PC-3 (cell line): ENCODE measurements at places on chromosomes 3 and 15. TPM values are rescaled to one million over a fixed set of nuclear protein-coding genes. Genes with fewer than 3 reads are reported as not detected.

DNA sequence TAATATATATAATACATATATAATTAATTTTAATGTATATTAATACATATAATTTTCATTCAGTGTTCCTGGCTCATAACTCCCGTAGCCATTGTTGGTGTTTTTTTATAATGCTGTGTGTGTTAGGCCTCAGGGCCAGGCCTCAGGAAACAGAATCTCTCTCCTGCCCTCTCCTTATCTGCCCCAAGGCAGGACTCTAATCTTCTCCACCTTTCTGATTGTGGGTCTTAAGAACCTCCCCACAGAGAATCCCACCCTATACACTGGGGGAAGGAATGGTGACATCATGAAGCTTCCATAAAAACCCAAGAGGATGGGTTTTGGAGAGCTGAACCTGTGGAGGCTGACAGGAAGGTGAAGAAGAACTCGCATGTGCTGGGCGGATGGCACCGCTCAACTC is 4.0 kb upstream of the FMN1 start:
- DNase-seq = no peak

DNA sequence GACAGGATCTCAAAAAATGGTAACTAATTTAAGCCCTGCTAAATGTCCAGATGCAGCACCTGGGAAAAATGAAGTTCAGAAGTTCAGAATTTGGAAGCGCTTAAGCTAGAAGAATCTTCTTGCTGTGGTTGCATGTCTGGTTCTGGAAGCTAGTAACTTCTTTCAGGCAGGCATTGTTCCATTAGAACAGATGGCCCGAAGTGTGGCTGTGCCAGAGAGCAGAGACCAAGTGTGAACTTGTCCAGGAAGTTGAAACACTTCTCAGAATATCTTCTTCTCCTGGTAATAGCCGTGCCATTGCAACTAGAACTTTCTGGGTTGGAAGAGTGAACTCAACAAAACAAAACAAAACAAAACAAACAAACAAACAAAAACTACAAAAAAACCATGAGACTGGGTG is 80.0 kb downstream of the MITF start:
- no peak for DNase-seq

- no peak for DNase-seq
Observed at GRCh38 chr3:155158346-155159037, 78.4 kb downstream of the MME start.

DNA sequence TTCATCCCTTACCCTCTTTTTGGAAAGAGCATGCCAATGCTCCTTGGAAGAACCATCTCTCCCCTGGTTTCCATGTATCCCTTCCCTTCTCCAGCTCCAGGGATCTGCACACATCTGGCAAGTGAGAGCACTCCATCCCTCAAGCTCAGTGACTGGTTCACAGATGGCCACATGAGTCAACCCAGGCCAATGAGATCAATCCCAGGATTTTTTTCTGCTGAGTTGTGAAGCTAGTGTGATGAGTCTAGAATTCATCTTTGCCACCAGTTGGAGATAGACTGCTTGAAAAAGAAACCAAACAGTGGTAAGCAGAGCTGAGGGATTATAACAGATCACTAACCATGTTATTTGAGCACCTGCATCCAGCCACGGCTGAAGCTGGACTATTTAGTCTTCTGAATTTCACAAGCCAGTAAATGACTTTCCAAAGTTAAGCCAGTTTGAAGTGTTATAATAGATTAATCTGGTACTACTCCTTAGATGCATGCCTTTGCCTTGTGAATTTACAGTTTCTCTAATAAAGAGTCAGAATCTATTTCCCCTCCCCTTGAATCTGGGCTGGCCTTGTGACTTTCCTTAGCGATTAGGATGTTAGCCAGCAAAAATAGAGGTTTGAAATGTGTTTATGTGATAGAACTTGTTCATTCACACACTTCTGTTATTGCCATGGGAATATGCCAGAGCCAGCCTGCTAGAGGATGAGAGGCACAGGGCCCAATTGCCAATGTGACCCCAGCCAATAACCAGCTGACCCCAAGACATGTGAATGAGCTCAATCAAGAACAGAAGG is 159.8 kb downstream of the WNT5A start:
- DNase-seq = no peak

- DNase-seq = no peak
Observed at GRCh38 chr15:82764740-82765139, 41.1 kb downstream of the FSD2 start.

DNA sequence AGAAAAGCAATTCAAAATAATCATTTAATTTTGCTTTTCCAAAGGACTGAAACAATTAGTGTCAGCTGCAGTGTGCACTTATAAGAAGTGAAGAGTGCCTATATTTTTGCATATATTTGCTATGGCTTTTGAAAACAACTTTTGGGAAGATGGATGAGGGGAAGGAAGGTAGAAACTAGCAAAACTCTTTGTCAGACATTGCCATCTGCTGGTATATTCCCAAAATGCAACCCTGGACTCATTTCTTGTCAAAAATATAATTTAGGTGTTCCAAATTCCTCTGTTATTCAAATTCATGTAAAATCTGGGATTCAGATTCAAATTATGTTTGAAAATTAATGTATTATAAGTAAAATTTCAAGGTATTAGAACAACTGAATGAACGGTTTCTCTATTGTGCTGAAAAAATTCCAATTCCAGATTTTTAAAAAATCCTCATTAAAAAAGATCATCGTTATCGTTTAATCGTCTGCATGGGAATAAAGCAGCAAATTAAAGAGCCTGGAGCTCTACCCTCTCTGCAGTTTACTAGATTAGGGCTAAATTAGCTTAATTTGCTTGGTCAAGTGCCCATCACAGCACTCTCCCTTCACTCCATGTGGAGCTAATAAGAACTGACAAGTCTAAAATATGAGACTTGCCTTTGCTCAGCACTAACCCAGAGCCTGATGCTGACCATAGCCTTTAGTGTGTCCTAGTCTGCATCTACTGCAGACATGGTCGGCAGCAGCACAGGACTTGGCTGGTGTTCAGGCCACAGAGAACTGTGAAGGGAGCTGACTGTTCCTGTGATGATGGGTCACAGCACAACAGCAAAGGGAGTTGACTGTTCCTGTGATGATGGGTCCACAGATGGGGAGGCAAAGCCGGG is 67.9 kb upstream of the MITF start:
- peak; percentile 64 for DNase-seq

DNA sequence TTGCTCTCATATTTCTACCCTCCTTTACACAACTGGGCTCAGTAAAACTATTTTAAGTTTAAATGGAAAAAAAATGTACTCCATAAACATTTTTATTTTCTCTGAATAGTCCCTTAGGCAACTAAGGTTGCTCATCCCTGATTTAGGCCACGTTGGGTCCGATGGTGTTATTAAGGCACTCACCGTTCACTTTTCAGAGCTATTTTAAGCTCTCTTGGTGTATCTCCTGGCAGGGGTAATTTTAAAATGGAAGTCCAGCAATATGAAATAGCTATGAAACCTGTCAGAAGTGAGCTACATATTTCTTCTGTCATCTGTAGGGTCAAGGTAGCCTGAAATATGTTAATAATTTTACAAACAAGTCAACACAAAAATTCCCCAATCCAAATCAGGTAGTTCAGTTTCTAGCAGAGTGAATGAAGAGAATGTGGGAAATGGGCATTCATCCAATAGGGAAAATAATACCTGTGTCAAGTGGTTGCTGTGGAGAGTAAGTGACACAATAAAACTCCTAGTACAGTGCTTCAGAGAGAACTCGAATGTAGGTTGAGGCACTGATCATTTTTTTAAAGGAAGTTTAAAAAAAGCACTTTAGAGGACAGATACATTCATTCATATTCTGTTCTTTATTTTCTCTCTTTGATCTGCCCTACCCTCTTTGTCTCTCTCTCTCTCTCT is 209.3 kb upstream of the FEZF2 start:
- DNase-seq = no peak

GPR62 gene
- total RNA-seq = not detected in 2 replicates

GRCh38 chr3:141642215-141642614 is 95.9 kb upstream of the RNF7 start:
- DNase-seq = peak; percentile 46

- no peak for DNase-seq
Observed at GRCh38 chr15:59835776-59836175, 146.7 kb upstream of the BNIP2 start.
